ENCODE measurements at places on chromosomes 1 and 21.

- no peak for DNase-seq
Measured at GRCh38 chr1:181443231-181443853, 40.0 kb upstream of the CACNA1E start.

GRCh38 chr1:229035748-229036082 is 235.2 kb upstream of the RAB4A start:
- DNase-seq: no peak

GRCh38 chr21:27418346-27418745 is 451.5 kb upstream of the ADAMTS5 start:
- no peak for DNase-seq

GRCh38 chr1:117321680-117322609 is 45.3 kb upstream of the MAN1A2 start:
- DNase-seq: no peak

DNA sequence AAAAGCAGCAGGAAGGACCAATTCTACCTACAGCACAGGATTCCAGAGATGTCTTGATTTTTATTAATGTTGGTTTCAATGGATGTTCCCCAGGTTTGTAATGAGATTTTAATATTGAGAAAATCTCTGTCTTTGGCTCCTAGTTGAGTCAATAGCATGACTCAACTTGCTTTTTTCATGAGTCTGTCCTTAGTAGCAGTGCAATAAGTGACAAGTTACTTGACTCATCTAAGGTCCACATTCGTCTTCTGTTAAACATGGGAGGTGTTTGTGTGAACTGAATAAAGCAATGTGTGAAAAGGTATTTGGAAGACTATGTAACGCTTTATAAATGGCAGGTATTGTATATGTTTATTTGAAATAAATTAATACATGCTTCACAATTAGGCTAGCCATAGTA is 645.0 kb upstream of the PTBP2 start:
- DNase-seq: no peak

- DNase-seq: no peak
Measured at GRCh38 chr21:42377211-42377950, 11.0 kb upstream of the TFF1 start.

GRCh38 chr1:18157352-18157751 is 49.8 kb downstream of the IGSF21 start:
- no peak for DNase-seq

- DNase-seq: no peak
Measured at GRCh38 chr21:46626975-46627501, 8.4 kb upstream of the PRMT2 start.

- DNase-seq: no peak
Measured at GRCh38 chr1:110722807-110723206, 48.1 kb upstream of the KCNA3 start.

GRCh38 chr1:47585141-47585902 is 147.5 kb downstream of the FOXD2 start:
- no peak for DNase-seq

GRCh38 chr1:161052899-161053298 is 7.1 kb upstream of the USF1 start:
- DNase-seq: no peak

DNA sequence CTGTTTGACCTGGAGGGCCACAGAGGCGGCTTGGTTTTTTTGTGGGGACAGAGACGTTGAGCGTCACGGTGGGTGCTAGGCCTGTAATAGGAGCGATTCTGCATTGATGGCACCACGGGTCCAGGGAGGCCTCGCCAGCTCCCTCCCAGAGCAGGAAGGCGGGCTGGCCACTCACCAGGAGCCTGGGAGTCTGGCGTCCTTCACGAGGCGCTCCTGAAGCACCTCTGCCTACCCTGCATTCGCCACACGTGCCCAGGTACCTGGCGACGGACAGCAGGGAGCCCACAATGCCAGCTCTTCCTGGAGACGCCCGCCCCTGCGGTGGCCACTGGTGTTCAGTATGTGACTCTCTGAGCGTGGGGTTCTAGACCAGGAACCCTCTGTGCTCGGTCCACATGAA is 69.9 kb upstream of the TRAPPC10 start:
- DNase-seq: no peak

- DNase-seq: no peak
Measured at GRCh38 chr1:116409751-116410191, 36.7 kb downstream of the ATP1A1 start.

DNA sequence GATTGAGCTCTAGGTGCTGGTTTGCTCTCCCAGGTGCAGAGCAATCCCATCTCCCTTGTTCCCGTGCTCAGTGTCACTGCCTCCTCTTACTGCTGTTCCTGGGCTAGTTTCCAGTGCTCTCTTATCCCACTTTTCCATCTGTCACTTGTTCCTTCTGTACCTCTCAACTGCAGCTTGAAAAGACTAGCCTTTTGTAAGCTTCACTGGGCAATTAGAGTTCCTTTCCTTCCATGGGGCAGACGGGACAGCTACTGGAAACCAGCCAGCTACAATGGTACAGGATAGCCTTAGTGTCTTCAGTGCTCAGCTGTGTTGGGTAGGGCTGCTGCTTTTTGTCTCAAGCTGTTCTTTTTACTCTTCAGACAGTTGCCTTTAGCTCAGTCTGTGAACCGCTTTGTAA is 31.6 kb downstream of the AGT start:
- no peak for DNase-seq

DNA sequence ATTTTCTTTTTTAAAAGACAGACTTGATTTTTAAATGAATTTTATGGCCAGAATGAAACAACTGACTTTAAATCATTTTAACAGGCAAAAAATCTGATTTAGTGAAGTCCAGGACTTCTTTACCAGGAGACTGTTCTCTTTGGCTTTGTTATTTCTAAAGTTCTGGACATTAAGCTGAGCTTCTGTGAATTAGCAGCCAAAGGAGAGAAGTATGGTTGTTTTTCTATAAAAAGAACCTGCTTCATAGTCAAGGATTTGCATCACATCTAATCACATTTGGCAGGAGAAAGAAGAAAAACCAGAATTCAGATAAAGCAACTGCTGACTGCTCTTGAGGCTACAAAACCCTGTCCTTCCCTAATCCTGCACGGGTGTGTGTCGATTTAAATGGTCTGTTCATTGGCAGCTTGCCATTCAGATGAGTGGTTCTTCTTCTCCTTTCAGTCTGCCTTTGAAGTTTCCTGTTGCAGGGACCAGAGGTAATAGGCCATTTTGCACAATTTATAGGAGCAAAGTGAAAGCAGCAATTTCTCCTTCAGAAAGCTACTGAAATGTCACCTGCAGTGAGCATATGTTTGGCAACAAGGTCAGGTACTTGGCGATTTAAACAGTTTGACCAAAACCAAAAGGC is 215.4 kb downstream of the OLFM3 start:
- no peak for DNase-seq
